ENCODE measurements at places on chromosomes 1 and 21. TPM values are rescaled to one million over a fixed set of nuclear protein-coding genes. Genes with fewer than 3 reads are reported as not detected.

GRCh38 chr1:174123843-174124242, 35.5 kb upstream of the RABGAP1L start:
- DNase-seq: no peak

GRCh38 chr1:112618721-112619517, at the start of gene ST7L:
ST7L (minus strand) TSS chr1:112619141; CDS start chr1:112619113, 28 bp downstream.
- peak; percentile 63 for DNase-seq

GRCh38 chr1:99685516-99686180, 39.7 kb downstream of the PALMD start:
- no peak for DNase-seq

DNA sequence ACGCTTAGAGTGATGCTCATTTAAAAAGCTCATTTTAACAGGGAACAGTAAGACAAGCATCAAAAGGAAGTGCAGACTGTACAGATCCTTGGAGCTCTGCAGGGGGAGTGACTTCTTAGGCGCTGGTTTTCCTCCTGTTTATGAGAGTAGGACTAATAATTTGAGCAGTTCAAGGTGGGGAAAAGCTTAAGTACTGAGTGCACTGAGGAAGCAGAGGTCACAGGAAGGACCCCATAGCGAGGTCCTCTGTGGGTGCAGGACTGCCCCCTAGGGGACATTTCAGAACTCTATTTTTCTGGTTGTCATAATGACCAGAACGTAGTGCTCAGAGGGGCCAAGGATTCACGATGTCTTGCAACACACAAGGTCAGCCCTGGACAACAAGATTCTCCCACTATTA, 112.1 kb downstream of the HLCS start:
- DNase-seq: no peak

EPHA8 gene
- polyA plus RNA-seq: not detected

GRCh38 chr1:231106347-231106746, 55.5 kb upstream of the TRIM67 start:
- no peak for DNase-seq

RIMS3 gene
- polyA plus RNA-seq: 4.3 TPM

GRCh38 chr1:212615201-212615470, 6.6 kb downstream of the ATF3 start:
- no peak for DNase-seq

GRCh38 chr1:83691953-83692500, 306.9 kb downstream of the TTLL7 start:
- no peak for DNase-seq

- no peak for DNase-seq
Observed at GRCh38 chr1:118486199-118486598, 301.2 kb upstream of the SPAG17 start.

RNU1-3 gene
- polyA plus RNA-seq: not detected

- DNase-seq: peak; percentile 41
Observed at GRCh38 chr1:223700942-223701637, 11.2 kb upstream of the CAPN2 start.

DNA sequence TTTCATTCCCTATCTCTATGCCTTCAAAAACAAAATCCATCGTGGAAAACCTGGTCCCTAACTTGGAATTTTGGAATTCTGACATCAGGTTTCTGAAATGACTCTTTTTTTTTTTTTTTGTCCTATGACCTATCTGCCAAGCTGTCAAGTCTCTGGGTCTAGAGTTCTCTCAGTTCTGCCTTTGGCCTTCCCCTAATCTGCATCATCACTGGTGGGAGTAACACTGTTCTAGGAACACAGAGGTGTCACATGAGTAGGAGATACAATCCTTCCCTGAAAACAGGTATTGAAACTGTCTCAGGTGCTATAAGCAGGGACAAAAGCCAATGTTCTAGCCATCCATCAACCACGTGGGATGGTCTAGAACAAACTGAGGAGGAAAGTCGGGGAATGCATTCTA, 142.0 kb upstream of the ATP1B1 start:
- DNase-seq: no peak

DNA sequence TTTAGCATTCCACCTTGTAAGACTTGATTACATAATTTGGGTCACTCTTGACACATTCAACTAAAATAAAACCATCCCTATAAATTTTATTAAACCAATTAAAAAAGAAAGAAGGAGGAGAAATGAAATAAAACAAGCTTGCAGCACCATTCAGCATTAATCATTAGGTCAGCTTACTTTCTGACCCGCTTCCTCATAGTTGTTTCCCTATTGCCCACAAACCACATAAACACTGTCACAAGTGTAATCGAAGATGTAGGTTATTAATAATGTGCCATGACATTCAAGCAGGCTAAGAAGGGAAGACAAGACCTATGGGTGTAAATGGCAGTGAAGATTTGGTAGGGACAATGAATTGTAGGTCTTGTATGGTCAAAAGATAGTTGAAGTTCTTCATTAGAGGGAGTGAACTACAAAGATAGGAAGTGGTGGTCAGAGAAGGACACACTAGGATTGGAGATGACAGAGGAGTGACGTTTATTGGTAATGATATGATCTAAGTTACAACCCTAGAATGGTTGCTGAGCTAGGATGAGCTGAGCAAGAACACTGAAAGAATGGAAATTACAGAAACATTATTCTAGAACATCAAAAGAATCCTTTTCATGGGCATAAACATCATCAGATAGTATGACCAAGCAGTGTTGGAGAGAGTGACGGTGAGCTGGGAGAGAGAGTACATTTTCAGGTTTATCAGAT, 231.5 kb downstream of the KCNT2 start:
- no peak for DNase-seq

CLCA4 gene
- polyA plus RNA-seq: not detected

- DNase-seq: no peak
Observed at GRCh38 chr1:111955755-111956154, 33.7 kb downstream of the KCND3 start.

GRCh38 chr1:61740751-61741700, 1.3 kb upstream of the PATJ start:
- DNase-seq: no peak

GRCh38 chr1:172399756-172400721, 20.4 kb upstream of the C1orf105 start:
- no peak for DNase-seq

- no peak for DNase-seq
Observed at GRCh38 chr21:41674402-41674801, 92.5 kb downstream of the RIPK4 start.

DNA sequence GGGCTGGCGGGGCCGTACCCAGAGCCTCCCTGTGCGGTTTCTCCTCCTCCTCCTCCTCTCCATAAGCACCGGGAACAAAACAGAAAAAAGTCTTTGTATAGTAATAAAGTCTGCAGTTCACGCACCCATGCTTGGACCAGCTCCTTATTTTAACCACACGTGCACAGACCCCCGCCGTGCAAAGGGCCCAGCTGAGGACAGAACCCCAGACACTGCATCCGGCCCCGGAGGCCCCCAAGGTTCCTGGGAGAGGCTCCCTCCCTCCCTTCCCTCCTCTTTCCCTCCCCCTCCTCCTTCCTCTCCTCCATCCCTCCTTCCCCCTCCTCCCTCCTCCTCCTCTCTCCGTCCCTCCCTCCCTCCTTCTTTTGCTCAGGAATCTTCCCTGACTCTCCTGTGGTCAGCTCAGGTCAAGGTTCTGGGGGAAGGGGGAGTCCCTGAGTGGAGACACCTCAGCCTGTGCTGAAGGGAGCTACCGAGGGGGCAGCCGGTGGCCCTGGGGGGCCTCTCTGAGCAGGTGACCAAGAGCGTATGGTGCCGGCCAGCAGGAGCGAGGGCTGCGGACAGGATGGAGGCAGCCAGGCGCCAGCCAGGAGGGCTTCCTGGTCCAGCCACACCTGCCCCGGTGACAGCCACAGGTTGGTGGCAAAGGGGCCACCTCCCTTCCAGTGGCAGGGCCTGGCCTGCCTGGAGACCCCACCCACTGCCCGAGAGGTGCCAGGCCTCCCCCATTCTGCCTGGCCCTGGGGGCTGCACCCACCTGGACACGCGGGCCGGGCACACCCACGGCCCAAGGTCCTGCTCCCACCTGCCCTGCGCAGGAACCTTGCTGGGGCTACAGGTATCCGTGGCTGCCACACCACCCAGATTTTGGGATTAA, 3.2 kb upstream of the TTLL10 start:
- no peak for DNase-seq

GFI1 gene
- polyA plus RNA-seq: 7.9 TPM

- no peak for DNase-seq
Observed at GRCh38 chr1:31672986-31673385, 28.3 kb upstream of the PEF1 start.

DNA sequence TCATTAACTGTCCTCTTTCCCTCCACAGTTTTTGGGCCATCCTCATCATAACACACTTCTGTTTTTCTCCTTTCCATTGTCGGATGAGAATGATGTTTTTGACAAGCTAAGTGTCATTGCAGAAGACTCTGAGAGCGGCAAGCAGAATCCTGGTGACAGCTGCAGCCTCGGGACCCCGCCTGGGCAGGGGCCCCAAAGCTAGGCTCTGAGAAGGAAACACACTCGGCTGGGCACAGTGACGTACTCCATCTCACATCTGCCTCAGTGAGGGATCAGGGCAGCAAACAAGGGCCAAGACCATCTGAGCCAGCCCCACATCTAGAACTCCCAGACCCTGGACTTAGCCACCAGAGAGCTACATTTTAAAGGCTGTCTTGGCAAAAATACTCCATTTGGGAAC, 28.6 kb upstream of the IFNAR1 start:
- no peak for DNase-seq
